ENCODE measurements at places on chromosomes 2 and 18.

- no peak for DNase-seq
Measured at GRCh38 chr2:75513616-75514170, 47.0 kb downstream of the EVA1A start.

DNA sequence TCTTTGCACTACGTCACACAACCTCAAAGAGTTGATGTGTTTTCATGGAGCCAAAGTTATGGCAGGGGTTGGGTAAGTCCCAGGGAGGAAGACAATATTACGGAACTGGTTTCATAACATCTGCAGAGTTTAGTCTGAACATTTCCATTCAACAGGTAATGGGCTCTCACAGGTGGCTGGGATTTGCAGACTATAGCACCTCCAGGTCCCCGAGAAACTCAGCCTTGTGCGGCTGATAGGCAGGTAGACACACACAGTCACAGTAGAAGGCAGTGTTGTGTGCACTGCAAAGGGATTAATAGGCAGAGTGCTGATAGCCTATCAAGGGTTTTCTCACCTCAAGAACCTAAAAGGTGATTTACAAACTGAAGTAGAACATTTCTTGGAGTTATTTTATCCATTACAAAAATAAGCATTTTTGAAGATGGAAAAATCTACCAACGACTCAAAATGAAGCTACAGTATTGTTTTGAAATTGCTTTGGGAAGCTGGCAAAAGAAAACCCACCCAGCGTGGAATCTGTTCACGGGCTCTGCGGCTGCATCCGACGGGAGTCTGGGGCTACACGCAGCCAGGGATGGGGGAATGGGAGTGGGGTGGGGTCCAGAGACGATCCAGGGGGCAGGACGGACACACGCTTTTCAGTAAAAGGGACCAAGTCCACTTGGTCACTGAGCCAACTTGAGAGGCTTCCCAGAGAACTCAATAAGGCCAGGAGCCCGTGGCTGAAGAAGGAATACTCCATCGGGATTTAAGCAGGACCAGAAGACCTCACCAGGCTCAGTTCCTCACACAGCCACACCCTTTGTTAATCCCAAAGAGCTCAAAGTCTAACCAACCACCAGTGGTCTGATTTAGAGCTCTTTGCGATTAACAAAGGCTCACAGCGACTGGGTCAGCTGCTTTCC, 82.9 kb downstream of the CHRNA1 start:
- no peak for DNase-seq

- no peak for DNase-seq
Measured at GRCh38 chr18:58464104-58464625, 164.7 kb downstream of the ALPK2 start.

DNA sequence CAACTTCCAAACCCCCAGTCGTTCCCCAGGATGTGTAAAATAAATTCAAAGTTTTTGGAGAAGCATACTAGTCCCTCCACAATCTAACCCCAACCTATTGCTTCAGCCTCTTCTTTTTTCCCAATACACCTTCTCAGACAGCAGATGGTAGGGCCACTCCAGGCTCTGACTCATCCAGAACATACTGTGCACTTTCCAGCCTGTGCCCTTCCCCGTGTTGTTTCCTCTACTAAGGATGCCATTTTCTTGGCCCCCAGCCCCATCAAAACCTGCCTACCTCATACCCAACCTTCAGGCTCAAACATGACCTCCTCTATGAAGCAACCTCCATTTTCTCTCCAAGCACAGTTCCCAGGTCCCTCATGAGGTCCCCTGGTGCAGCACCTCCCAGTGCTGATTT, 669.3 kb downstream of the BCL11A start:
- DNase-seq: no peak

- no peak for DNase-seq
Measured at GRCh38 chr2:3208179-3208578, 169.4 kb downstream of the EIPR1 start.

DNA sequence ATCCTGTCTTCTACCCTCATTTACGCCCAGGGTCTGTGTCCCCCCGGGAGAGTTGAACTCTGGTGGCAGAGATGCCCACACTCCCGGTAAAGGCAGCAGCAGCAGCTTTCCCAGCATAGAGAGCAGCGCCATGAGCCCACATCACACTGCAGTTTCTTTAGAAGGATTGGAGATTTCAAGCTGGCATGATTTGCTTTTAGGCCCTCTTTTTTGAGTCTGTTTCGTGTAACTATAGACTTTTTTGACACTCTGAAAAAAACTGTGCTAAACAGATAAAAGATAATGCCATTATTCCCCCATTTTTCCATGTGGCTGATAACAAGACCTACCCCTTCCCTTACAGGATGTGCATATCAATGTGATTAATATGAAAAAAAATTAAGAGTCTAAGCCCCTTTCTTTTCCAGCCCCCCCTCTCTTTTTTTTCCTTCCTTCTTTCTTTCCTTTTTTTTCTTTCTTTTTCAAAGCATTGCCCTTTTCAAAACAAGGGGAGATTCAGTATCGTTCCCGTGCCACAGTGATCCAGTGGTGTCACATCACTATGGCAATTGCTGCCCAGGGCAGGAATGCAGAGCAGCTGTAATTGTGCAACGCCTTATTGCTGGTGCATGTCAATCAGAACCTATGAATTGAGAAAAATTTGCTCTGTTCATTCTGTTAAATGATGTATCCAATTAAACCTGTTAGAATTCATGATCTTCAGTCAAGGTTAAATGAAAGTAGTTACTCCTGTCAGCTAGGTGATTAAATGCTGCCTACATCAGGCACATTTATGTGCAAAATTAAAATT, 104.5 kb downstream of the CDCA7 start:
- no peak for DNase-seq

- DNase-seq: peak; percentile 44
Measured at GRCh38 chr18:76349067-76349715, 145.9 kb downstream of the ZNF516 start.

GRCh38 chr18:61972389-61973264, 79.8 kb upstream of the RNF152 start:
- DNase-seq: no peak

DNA sequence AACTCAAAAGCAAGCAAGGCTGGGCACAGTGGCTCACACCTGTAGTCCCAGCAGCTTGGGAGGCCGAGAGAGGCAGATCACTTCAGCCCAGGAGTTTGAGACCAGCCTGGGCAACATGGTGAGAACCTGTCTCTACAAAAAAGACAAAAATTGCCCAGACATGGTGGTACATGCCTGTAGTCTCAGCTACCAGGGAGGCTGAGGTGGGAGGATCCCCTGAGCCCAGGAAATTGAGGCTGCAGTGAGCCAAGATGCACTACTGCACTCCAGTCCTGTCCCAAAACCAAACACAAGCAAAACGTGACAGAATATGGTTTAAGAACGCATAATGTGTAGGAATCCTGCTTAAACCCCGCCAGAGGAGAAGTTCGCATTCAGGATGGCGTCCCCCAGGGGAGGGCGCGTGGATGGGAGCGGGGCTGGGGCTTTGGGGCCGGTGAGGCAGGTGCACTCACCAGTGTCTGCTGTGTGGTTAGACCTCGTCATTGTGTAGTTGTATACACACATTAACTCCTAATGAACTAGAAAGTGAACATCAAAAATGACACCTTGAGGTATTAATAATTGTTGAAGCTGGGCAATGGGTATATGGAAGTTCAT, 5.4 kb downstream of the COLEC11 start:
- DNase-seq: no peak

DNA sequence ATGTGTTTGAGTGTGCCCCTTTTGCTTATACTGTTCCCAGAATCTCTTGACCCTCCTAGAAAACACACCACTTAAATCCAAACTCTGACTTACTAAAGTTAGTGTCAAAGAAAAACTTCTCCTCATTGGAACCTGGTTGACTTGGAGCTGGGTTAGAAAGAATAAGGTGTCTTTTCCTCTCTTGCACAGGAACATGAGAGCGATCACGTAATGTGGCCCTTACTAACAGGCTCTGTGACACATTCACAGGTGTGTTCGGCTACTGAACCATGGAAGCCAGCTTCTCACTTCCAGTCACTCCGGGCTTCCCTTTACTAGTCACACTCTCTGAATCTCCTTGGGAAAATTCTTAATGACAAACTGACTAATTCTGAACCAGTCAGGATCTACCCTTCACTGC, 5.4 kb upstream of the POU3F3 start:
- DNase-seq: no peak

DNA sequence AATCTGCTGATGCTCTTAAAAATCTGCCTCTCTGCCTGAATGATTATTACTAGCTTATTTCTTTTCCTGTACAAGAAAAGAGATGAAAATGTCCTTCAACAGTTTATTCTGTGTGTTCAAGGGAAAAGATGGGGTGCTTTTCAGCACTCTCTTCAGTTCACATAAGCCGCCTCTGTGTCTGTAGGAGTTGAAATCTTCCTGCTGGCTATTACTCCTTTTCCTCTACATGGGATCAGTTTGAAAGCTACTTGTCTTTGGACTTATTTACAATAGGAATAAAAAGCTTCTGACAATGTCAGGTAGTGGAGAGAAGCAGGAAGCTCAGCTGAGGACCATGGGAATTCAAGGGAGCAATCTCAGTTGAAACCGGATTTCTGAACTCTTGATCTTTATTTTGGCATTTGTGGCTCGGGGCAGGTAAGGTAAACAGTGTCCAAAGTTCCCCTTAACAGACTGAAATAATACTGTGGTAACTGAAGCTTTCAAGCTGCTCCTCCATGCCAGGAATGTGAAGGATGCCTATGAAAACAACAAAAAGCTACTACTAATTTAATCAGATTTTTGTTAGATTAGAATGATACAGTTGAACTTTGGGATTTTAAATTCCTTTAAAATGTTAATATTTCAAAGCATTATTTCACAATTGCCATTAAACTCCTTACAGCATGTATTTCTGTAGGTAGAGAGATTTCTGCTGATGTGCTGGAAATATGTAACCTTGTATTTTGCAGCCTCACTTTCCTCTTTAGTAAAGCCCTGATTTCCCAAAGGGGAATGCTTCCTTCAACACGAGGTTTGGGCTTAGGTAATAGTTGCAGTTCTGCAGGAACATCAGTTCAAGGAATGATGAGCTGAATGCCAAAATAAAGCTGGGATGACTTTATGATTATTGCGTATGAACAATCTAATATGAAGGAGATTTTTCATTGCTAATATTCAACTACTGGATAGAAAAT, 43.6 kb downstream of the MAPRE2 start:
- DNase-seq: no peak

DNA sequence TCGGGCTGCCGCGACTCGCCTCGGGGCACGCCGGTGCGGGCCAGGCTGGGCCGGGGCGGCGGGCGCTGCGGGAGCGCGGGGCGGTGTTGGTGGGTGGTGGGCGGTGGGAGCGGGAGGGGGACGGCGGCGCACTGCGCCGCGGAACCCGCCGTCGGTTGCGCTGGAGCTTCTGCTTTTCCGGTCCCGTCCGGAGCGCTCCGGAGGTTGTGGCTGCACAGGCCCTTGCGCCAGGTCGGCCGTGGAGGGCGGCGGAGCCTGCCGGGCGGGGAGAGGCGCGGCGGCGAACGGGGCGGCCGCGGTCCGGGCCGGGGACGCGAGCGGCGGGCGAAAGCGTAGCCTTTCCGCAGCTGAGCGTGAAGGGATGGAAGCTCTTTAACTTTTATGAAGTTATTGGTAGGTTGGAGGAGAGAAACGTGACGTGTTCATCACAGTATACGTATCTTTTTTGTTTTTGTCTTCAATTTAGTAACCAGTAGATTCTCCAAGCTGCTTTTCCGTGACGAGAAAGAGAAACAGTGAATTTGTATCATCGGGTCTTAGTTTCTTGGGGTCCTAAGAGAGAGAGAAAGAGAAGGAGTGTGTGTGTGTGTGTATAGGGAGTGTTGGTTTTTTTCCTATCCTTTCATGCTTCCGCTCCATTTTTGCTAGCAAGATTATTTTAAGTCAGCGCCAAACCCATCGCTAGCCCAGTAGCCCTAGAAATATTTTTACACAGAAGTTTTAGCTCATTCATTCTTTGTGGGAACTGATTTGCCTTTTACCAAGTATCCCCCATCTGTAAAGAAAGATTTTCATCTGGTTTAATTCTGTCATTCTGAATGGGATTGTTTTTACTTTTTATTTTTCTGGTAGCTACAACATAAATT, 535 bp downstream of the ATG4B start:
- DNase-seq: no peak

- no peak for DNase-seq
Measured at GRCh38 chr18:40864846-40865245, 1090.2 kb upstream of the PIK3C3 start.

GRCh38 chr2:1482981-1483380, 69.7 kb downstream of the TPO start:
- no peak for DNase-seq

DNA sequence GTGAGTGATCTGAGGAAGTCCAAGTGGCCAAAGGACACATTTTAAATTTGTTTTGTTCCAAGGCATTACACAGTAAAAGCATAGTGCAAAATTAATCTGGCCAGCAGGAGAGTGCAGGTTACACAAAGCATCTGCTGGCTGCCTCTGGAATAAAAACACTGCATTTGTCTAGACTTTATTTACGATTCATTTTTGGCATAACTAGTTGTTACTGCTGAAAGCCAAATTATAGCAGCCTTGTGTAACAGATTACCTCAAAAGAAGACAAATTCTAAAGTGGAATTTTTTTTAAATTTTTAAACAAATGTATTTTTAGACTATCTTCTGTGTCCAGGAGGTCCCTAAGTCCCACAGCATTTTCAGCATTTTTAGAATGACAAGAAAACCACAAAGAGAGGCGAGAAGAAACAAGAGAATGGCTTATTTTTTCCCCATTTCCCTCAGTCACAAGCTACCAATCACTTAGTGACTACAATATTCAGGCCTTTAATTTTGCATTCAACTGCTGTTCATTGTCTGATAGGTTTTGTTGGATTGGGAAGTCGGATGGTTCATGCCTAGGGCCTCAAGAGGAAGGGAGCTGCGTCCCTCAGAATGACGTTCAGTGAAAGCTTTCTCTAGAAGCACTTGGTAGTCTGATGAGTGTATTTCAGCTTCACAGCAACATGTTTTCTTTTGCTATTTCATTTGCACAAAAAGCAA, 46.0 kb downstream of the TMEFF2 start:
- no peak for DNase-seq

- peak; percentile 34 for DNase-seq
Measured at GRCh38 chr2:102020596-102021170, 28.9 kb downstream of the IL1R2 start.

DNA sequence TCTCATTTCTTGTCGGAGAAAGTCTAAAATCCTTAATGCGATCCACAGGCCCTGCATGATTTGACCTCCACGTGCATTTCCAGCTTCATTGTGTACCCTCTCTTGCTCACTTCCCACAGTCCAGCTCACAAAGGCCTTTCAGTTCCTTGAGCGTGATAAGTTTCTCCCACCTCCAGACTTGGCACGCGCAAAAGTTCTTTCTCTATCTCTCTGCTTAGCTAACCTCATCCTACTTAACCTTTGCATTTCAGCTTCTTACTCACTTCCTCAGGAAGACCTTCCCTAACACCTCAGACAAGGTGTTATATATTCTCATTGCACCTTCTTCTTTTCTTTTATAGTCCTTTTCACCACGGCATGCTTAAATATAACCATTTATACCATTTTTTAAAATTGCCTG, 124.8 kb upstream of the XPO1 start:
- DNase-seq: no peak

Measured in KG1 (cell line).